Progenitor cell of endocrine pancreas (in vitro differentiated cells): ENCODE measurements at places on chromosomes 1 and 21. TPM values are rescaled to one million over a fixed set of nuclear protein-coding genes. Genes with fewer than 3 reads are reported as not detected.
A peak's percentile ranks its signal among the peaks of the same experiment; 100 is the strongest.

DNA sequence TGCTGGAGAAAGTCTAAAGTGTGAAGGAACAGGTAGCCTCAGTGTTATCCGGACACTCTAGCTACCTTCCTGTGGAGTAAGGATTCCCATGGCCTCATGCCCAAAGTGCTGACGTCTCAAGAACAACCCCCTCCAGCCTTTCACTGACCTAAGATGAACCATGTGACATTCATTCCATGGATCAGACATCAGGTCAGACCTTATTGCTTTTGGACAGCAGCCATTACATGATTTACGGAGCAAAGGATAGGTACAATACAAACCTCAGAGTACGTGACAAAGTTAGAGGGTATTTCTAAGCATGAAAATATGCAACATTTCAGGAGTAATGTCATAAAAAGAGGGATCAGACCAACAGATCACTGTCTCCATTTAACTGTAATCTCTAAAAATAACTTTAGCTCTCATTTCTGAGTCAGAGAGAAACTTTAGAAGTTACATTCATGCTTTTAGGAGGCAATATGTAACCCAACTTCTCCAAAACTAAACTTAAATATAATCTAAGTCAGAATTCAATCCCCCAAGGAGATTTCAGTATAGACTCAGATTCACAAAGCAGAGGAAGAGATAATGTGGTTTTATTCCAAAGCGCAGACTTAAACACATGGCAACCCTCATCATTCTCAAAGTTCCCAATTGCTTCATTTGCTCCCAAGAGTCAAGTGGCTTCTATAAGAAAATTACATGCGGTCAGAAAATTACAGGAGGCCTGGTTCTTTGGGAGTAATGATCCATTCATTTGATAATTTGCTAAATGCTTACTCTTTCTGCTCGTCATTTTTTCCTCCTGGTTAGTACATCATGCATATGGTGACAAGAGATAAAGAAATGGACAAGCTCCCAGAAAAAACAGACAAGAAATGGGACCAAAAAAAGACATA lies 280.4 kb downstream of the SETD4 start:
- no peak for DNase-seq

DNA sequence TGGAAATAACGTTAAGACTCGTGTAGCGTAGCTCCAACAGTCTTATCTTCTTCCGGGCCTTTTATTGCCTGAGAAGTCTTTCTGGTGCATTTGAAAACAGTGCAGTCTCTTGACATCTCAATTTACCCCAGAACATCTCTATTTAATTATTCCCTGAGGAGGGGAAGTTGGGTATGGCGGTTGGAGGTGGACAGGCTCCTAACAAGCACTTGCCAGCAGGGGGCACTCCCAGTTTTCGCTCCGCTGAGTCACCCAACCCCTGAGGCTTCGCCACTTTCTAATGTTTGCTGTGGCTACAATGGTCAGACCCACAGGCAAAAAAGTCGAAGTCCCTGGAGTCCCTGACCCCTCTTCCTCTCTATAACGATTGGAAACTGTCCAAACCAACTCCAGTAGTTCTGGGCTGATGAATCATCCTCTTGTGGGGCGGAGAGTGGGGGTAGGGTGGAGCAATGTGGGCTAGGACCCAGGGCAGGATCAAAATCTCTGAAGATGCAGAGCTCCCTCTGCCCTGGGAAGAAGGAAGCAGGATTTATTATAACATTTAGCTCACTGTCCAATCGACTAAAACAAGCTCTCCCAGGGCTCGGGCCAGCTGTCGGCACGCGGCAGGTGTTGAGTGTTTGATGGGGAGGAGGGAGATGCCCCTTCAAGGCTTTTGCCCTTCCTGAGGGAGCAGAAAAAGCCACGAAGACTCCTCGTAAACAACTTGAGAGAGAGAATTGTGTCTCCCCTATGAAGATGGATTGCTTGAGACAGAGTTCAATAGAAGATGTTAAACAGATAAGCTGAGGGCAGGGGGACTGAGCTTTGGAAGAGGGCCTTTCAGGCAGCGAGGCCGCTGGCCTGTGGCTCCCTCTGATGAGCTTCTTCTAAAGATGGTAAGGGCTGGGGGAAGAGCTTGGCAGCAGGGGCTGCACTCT lies 85.7 kb downstream of the BRINP2 start:
- DNase-seq, result peak; percentile 37

C4BPA gene
- not detected in 2 replicates for total RNA-seq

- no peak for DNase-seq
Observed at GRCh38 chr1:223718850-223719249, 6.5 kb downstream of the CAPN2 start.

GRCh38 chr1:27049607-27050006 lies 37.0 kb upstream of the TENT5B start:
- no peak for DNase-seq

RRAGC gene
- 19.7 and 20.8 TPM in 2 replicates for total RNA-seq

GRCh38 chr1:23960291-23961020 lies 828 bp downstream of the PNRC2 start:
- DNase-seq, result no peak

DNA sequence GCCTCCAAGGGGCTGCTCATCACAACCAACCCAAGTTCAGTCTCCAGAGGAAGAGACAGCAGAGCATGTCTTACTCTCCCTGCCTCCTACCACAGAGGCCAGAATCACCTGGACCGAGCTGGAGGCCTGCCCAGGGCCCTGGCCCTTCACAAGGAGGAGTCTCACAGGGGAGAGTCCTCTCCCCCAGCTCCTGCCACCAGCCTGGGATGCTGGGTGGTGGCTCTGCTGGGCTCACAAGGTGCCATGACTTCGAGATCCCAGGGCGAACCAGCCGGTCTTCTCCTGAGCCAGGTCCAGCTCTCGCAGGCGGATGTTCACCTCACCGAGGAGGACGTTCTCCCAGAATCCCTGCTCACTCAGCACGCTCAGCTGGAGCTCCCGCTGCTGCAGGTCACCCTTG lies 13.0 kb upstream of the PPP1R15B start:
- DNase-seq, result no peak

- DNase-seq, result no peak
Observed at GRCh38 chr1:240004086-240004749, 87.5 kb upstream of the FMN2 start.

DNA sequence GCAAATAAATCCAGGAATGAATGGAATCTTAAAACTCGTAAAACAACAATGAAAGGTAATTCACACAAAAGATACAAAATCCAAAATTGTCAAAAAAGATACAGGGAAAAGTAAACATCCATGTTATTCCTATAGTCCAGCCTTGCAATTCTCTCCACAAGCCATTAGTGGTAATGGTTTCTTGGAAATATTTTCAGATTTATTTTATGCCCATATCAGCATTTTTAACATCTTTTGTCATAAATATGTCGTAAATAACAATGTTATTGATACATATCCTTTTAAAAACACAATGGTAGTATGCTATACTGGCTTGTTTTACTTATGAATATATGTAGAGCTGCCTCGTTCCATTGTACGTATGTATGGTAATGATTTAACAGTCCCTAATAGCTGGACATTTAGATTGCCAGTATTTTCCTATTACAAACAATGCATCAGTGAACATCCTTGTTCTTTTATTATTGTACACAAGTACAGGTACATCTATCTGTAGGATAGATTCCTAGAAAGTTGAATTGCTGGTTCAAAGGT lies 30.6 kb downstream of the DNTTIP2 start:
- DNase-seq, result no peak

- DNase-seq, result no peak
Observed at GRCh38 chr1:91712981-91713841, 172.7 kb downstream of the TGFBR3 start.

GRCh38 chr1:227558732-227559262 lies 4.6 kb upstream of the ZNF678 start:
- DNase-seq, result no peak

DNA sequence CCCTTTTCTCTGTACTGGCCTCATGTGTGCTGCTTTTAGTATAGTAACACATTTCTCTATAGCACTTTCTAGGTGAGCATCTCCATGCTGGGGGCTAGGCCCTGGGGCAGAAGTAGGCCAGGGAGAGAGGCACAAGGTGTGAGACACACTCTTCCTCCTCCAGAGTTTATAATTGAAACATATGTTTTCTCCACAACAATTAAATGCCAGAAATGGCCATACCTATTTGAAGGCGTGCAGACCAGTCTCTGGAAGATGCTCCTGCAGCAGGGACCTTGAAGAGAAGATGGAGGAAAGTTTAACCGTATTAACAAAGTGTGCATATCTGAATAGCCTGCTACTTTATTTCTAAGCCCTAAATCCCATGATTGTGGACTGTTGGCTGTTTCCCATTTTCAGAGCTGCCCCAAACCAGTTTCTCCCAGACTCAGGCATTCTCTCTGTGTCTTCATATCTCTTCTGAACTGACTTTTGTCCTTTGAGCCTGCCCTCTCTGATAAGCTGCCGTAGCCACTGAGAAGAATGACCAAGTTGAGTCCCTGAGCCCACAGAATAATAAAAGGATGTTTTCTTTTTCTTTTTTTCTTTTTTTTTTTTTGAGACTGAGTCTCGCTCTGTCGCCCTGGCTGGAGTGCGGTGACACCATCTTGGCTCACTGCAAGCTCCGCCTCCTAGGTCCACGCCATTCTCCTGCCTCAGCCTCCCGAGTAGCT lies 81.3 kb downstream of the LRRC8D start:
- DNase-seq, result no peak

GRCh38 chr1:158200527-158200926 lies 19.8 kb downstream of the CD1D start:
- no peak for DNase-seq

DNA sequence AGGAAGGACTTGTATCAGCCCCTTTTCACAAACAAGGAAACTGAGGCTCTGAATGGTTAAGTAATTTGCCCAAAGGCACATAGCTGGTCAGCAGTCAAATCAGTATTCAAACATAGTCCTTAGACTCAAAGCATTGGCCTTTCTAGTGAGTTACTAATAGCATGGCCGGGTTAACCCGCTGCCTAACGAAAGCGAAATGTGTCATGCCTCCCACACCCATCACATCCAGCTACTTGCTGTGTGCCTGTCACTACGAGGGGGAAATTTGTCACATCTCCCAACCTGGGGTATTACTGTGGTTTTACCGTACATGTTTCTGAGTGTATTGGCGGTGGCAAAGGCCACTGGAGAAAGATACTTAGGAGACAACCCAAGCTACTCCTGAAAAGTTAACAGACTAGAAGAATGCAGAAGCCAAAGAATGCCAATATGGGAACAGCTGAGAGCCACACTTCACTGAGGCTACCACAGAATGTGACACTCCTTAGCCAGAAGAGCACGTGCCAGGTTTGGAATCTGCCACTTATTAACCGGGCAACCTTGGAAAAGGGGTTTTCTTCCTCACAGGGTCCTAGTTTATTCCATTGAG lies 363.5 kb downstream of the KCNH1 start:
- no peak for DNase-seq

GRCh38 chr1:74356493-74356892 lies 121.3 kb downstream of the TNNI3K start:
- no peak for DNase-seq

DNA sequence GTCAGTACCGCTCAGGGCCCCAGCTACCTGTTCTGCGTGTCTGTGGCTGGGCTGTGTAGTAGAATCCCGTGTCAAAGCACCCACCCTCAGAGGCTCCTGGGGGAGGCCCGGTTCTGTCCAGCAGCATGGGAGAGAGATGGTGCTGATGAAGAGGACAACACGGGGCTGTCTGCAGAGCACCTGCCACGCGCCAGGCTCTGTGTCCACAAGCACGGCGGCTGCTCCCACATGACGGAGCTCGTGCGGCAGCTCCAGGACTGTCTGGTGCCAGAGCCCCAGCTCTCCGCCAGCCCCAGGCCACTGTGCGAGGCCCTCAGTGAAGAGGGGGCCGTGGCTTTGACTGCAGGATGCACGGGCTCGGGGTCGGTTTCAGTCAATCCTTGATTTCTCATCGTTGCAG lies 42.0 kb upstream of the TSPEAR start:
- DNase-seq, result no peak

GRCh38 chr21:26881504-26882228 lies 36.5 kb upstream of the ADAMTS1 start:
- no peak for DNase-seq

DNA sequence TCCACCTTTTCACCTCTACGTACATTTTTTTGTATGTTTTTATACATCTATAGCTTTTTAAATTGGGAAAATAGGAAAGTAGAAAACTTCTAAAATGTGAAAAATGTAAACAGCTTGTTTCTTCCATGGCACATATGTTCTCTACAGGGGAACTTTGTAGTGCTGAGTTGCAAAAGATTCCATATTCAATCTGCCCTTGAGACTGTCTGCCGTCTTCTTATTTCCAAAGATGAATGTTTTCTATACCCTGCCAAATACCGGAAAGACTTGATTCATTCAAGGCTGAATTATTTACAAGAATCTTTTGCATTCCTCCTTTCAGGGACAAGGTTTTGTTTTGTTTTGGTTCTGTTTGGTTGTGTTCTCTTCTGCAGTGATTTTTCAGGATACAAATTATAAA lies 1334.5 kb upstream of the ADGRL4 start:
- no peak for DNase-seq

CYP4Z1 gene
- total RNA-seq, result not detected in 2 replicates

DNA sequence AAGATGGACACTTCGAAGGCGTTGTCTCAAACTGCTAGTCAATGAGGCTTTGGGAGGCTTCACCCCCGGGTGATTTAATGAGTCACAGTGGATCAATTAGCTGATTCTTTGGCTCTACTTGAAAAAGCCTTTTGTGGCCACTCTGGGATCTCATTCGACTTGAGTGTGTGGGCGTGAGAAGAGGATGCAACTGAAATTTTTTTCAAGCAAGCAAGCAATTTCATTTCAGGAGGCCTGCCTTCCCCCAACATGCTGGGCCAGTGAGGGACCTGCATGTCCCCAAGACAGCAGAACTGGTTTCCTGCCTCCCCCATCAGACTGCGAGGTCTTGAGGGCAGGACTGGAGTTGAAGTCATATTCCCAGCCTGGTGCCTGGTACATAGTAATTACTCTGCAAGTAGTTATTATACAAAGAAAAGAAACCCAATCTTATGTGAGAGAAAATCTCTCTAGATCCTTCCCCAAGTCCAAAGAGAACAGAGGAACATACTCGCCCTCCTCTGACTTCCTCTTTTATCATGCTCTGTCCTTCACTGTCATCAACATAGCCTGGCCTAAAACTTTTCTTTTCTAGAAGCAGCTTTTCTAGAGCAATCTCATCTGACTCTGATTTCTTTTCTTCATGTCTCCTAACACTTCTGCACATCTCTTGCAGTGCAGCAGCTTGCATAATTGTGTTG lies 22.7 kb downstream of the SYT6 start:
- DNase-seq, result no peak

- no peak for DNase-seq
Observed at GRCh38 chr1:205183676-205184335, 27.7 kb downstream of the DSTYK start.

OR10J1 gene
- total RNA-seq, result not detected in 2 replicates

MT1HL1 gene
- total RNA-seq, result not detected in 2 replicates

GRCh38 chr21:46018615-46019014 lies 37.0 kb downstream of the COL6A1 start:
- no peak for DNase-seq

GRCh38 chr1:58975888-58976287 lies 192.0 kb upstream of the JUN start:
- DNase-seq, result no peak

DUSP12 gene
- total RNA-seq, result 29.8 and 31.0 TPM in 2 replicates
